ENCODE measurements at places on chromosomes 4 and X. TPM values are rescaled to one million over a fixed set of nuclear protein-coding genes. Genes with fewer than 3 reads are reported as not detected.

DNA sequence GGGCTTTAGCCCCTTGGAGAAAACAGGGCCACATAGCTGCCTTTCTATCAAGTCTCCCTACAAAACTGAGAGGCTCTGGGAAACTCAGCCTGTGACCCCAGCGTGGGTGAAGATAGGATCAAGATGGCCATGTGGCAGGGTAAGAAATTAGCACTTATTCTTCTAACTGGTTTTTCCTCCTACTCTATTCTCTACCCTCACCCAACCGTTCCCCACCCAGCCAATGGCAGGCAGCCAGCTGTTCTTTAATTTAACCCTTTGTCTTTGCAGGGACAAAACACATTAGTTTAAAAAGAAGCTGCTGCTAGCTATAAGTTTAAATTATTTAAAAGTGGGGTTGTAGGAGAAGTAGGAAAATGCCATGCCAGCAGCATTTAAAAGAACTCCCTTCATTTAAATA is 2.8 kb downstream of the CLCN5 start:
- H3K4me1 ChIP-seq, result peaks cover 11% of the 10 kb centered on the region
- no peaks in the 10 kb centered on the region for H3K36me3 ChIP-seq
- H3K4me3 ChIP-seq, result no peak overlapping the region
- no peak overlapping the region for H3K27ac ChIP-seq
- no peaks in the 10 kb centered on the region for H3K27me3 ChIP-seq
- DNase-seq, result no peak

DNA sequence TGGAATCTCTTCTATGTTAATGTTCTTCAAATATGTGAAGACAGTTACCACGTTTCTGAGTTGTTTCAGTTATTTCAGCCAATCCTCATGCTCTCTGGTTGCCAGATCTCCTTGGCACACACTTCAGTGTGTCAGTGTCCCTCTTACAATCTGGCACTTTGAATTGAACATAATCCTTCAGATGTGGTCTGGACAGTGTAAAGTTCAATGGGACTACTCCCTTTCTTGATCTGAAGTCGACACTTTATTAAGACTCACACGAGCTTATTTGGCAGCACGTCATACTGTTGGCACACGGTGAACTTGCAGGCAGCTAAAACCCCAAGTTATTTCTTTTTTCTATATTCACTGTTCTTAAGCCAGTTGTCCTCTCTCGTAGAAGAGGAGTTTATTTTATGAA is 28.2 kb downstream of the ARSJ start:
- no peak for DNase-seq
- peaks cover 7% of the 10 kb centered on the region for H3K4me1 ChIP-seq
- H3K4me3 ChIP-seq, result no peak overlapping the region
- no peak overlapping the region for H3K27ac ChIP-seq

GRCh38 chr4:165810726-165811125 is 62.3 kb upstream of the TLL1 start:
- no peaks in the 10 kb centered on the region for H3K4me1 ChIP-seq
- no peaks in the 10 kb centered on the region for H3K36me3 ChIP-seq
- no peak overlapping the region for H3K4me3 ChIP-seq
- H3K27ac ChIP-seq, result no peak overlapping the region

- H3K36me3 ChIP-seq, result no peaks in the 10 kb centered on the region
- no peaks in the 10 kb centered on the region for H3K4me1 ChIP-seq
- H3K27ac ChIP-seq, result no peak overlapping the region
- no peak overlapping the region for H3K4me3 ChIP-seq
- H3K27me3 ChIP-seq, result no peaks in the 10 kb centered on the region
- DNase-seq, result no peak
These were observed 408.9 kb upstream of the CTSO start for GRCh38 chr4:156362581-156362980.

DNA sequence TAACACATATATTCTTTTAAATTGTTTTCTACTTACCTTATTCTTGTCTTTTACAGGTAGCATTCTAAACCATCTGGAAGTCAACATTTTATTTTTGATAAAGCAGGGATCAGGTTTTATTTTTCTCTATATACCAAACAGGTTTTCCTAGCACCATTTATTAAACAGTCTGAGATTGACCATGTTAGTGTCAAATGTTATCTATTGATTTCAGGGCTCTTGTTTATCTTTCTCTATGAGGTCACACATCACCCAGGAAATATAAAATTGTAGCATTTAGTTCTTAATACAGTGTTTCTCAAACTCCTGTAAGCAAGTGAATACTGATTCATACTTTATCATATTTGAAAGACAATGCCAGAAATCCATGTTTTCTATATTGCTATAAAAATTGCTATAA is 28.1 kb downstream of the PPP4R3C start:
- no peak overlapping the region for H3K27ac ChIP-seq
- DNase-seq, result no peak
- H3K4me3 ChIP-seq, result no peak overlapping the region

The XAGE2 gene
- total RNA-seq, result not detected

The HTR2C gene
- not detected for total RNA-seq

The PRR27 gene
- total RNA-seq, result not detected

The MAGEC2 gene
- not detected for total RNA-seq
